Activated naive CD8-positive, alpha-beta T cell treated with anti-CD3 and anti-CD28 coated beads, Interleukin-2, amount 50 U/mL, for 16 hours (primary cell): ENCODE measurements at places on chromosomes 11 and 22.

GRCh38 chr22:17876306-17876831 is 102.1 kb upstream of the BID start:
- no peak for DNase-seq

- no peak for DNase-seq
Measured at GRCh38 chr11:39780131-39780530, 1679.3 kb downstream of the LRRC4C start.

DNA sequence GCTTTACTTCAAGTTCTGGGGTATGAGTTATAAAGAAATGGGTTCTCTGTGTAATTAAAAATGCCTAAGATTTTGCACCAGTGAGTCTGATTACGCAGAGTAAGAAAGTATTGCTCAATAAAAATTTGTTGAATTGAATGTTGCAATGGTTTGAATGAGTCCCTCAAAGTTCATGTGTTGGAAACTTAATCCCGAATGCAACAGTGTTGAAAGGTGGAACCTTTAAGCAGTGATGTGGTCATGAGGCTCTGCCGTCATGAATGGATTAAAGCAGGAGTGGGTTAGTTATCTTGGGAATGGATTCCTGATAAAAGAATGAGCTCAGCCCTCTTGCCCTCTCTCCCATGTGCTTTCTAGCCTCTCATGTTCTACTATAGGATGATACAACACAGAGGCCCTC is 52.6 kb upstream of the SESN3 start:
- no peak for DNase-seq

- DNase-seq = no peak
Measured at GRCh38 chr22:22689621-22690345, 45.4 kb downstream of the GGTLC2 start.
